ENCODE measurements at places on chromosomes 16 and 17.

GRCh38 chr17:21129023-21129681 is 2.4 kb downstream of the DHRS7B start:
- H3K27ac ChIP-seq, result no peak overlapping the region
- no peak overlapping the region for H3K4me3 ChIP-seq
- no peak for DNase-seq
- H3K27me3 ChIP-seq, result no peaks in the 10 kb centered on the region
- no peaks in the 10 kb centered on the region for H3K36me3 ChIP-seq
- H3K4me1 ChIP-seq, result peaks cover 13% of the 10 kb centered on the region

DNA sequence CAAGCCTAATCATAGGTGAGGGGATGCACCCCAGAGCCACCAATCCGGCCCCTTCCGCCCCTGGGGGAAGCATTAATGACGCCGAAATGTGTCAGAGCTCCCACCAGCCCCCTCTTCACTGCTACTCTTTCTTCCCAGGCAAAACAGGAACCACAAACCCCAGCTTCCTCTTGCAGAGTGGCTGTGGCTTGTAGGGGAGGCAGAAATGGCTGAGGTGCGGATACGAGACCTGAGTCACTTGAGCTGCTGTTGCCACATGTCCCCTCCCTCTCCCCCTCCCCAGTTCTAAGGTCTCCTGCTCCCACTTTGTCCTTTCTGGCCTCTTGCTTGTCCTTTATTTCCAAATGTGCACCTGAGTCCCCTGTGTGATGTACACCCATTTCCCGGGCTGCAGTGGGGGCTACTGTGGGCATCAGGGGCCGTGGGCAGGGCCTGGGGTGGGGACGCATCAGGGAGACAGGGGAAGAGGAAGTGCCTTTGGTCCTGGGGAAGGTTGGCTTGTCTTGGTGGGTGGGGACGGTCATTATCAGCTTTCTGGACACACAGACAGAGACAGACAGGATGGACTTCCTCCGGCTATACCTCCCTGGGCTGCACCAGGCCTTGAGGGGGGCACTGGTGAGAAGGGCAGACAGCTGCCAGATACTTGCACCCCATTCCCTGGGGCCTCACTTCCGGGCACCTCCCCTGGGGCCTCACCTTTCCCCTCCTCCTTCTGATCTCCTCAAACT is at the start of gene APOBR:
Gene APOBR, plus strand, starts transcription at position 523 of the 731 bp plus-strand sequence. Its CDS starts 39 bp downstream, at position 562.
- H3K27ac ChIP-seq, result peak within 1 kb of the TSS; percentile 71
- H3K4me3 ChIP-seq, result peak within 1 kb of the TSS; percentile 25
- peaks cover 2% of the 10 kb centered on the region for H3K36me3 ChIP-seq
- peak; percentile 71 for DNase-seq

DNA sequence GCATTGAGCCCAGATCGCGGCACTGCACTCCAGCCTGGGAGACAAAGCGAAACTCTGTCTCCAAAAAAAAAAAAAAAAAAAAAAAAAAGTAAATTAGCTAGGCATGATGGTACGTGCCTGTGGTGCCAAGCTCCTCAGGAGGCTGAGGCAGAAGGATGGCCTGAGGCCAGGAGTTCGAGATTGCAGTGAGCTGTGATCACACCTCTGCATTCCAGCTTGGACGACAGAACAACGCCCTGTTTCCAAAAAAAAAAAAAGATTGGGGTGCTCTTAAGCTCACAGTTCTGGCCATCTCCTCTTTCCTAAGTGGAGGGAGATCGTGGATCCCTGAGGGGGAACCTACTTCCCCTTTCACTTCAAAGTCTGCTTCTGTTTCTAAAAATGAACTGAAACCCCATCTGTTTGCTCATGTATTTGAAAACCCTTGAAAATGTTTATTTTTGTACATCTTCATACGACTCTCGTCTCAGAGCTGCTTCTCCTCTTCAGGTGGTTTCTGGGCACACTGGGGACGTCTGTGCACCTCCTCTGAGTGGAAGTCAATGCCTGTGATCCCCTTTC is 138.8 kb downstream of the PRKCA start:
- H3K4me1 ChIP-seq, result peaks cover 11% of the 10 kb centered on the region
- H3K4me3 ChIP-seq, result no peak overlapping the region
- H3K36me3 ChIP-seq, result no peaks in the 10 kb centered on the region
- no peak for DNase-seq
- H3K27me3 ChIP-seq, result no peaks in the 10 kb centered on the region

DNA sequence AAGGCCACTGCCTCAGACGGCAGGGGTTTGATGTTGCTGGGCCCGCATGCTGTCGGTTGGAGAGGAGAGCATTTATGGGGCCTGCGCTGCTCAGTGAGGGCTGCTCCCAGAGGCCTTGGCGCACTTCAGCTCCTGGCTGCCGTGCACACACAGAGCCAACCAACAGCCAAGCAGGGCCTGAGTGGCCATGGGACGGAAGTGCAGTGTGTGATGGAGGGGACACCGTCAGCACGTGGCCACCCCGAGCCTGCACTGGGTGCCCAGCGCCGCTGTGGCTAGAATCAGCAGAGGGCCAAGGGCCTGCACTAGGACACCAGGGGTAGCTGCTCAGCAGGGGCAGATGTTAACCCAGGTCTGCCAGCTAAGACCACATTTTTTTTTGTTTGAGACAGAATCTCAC is 21.8 kb downstream of the KLHL36 start:
- peaks cover 8% of the 10 kb centered on the region for H3K4me1 ChIP-seq
- H3K27me3 ChIP-seq, result no peaks in the 10 kb centered on the region
- no peak overlapping the region for H3K4me3 ChIP-seq
- H3K36me3 ChIP-seq, result peaks cover 6% of the 10 kb centered on the region
- no peak for DNase-seq

- no peak overlapping the region for H3K27ac ChIP-seq
- H3K36me3 ChIP-seq, result no peaks in the 10 kb centered on the region
- peaks cover 9% of the 10 kb centered on the region for H3K4me1 ChIP-seq
- DNase-seq, result no peak
Observed at GRCh38 chr17:75428543-75429469, 23.3 kb upstream of the GRB2 start.

DNA sequence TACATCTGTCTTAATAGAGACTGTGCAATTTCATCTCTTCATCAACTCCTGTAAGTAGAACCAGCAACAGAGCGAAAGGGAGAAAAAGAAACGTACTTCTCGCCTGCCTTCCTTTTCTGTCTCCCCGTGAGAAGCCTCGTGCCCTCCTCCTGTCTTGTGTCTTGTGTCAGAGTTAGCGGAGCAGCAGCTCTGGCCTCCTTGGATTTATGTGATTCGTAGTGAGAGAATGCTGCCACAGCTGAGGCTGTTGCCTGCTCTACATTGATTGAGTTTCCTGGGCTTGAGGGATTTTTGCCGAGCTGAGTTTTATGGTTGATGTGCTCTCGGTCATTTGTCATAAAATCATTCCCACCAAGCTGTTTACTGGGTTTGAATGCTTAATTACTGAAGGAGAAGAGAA is 579.1 kb upstream of the RBFOX1 start:
- H3K27me3 ChIP-seq, result no peaks in the 10 kb centered on the region
- no peaks in the 10 kb centered on the region for H3K36me3 ChIP-seq
- no peak overlapping the region for H3K4me3 ChIP-seq
- no peak overlapping the region for H3K27ac ChIP-seq
- no peaks in the 10 kb centered on the region for H3K4me1 ChIP-seq

- no peak overlapping the region for H3K4me3 ChIP-seq
- H3K4me1 ChIP-seq, result no peaks in the 10 kb centered on the region
- DNase-seq, result no peak
Observed at GRCh38 chr16:19566362-19566761, 10.9 kb downstream of the VPS35L start.

- H3K4me3 ChIP-seq, result no peak overlapping the region
- H3K4me1 ChIP-seq, result no peaks in the 10 kb centered on the region
- H3K27me3 ChIP-seq, result no peaks in the 10 kb centered on the region
- no peak for DNase-seq
- no peaks in the 10 kb centered on the region for H3K36me3 ChIP-seq
Observed at GRCh38 chr17:8947201-8947600, 18.3 kb downstream of the PIK3R5 start.

GRCh38 chr17:17492571-17492970 is 3.6 kb downstream of the RASD1 start:
- no peak overlapping the region for H3K27ac ChIP-seq
- H3K4me1 ChIP-seq, result peaks cover 20% of the 10 kb centered on the region
- DNase-seq, result no peak

- no peaks in the 10 kb centered on the region for H3K4me1 ChIP-seq
- H3K27ac ChIP-seq, result no peak overlapping the region
- H3K36me3 ChIP-seq, result no peaks in the 10 kb centered on the region
- DNase-seq, result no peak
Observed at GRCh38 chr16:60064026-60064425, 1329.9 kb upstream of the GOT2 start.

- H3K4me1 ChIP-seq, result peaks cover 39% of the 10 kb centered on the region
- H3K27ac ChIP-seq, result no peak overlapping the region
Observed at GRCh38 chr17:40486522-40487370, 14.7 kb downstream of the TNS4 start.

DNA sequence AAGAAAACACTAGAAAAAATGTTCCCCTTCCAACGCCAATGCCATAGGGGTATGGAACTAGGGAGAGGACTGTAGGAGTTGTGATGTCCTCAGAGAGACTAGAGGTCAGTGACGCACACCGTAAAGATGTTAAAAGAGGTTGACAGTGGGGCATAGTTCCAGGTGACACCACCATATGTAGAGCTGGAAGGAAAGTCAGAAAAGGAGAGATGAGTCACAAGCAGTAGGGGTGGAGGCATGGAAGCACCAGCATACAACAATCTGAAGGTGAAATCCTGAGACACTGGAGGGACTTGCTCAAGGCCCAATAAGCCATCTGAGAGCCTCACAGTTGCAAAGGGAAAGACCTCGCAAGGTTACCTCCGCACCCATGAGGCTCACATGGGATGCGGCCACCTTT is 76.0 kb downstream of the ZNF18 start:
- no peak for DNase-seq
- no peaks in the 10 kb centered on the region for H3K36me3 ChIP-seq
- no peak overlapping the region for H3K4me3 ChIP-seq
- peaks cover 4% of the 10 kb centered on the region for H3K27me3 ChIP-seq
